ENCODE measurements at places on chromosomes 4 and X.

DNA sequence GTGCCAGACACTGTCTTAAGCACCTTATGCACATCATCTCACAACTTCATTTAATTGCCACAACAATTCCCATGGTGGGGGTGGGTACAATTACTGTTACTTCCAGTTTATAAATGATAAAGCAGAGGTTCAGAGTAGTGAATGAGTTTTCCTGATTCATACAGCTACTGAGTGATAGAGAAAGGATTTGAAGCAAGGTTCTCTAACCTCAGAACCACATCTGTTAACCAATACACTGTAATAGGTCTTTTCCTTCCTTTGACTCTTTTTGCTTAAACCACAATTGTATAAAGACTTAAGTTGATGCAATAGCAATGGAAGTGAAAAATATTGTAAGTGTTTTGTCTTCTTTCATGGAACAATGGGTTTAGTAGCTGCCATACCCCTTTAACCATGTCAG lies 43.5 kb upstream of the PAK3 start:
- no peak for DNase-seq

- DNase-seq: no peak
Observed at GRCh38 chrX:87397103-87397886, 120.3 kb upstream of the KLHL4 start.

DNA sequence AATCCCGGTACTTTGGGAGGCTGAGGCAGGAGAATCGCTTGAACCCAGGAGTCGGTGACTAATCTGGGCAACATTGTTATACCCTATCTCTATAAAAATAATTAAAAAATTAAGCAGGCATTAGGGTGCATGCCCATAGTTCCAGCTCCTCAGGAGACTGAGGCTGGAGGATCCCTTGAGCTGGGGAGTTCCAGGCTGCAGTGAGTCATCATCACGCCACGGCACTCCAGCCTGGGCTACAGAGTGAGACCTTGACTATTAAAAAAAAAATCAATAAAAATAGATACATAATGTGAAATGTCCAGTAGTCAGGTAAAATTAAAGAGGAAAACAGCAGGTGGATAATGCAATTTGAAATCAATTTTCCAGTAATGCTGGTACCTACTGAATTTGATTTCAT lies 14.6 kb downstream of the ADGRL3 start:
- DNase-seq: no peak

DNA sequence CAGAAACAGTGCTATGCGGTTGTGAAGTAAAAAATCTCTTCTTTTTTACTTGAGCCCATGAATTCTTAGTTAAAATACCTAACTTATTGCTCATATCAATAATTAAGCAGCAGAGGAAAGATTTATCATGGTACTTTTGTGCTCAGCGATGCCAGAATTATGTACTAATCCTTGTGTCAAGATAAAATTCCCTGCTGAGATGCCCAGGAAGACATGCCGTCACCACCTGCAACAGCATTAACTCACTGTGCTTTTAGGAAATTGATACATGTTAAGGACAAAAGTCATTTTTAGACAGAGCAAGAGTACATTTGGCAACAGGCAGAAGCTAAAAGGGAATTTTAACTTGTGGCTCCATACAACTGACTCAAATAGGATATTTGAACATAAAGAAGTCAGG lies 138.9 kb downstream of the NPNT start:
- DNase-seq: no peak

- DNase-seq: no peak
Observed at GRCh38 chr4:146486565-146486964, 35.2 kb downstream of the SLC10A7 start.
